Activated naive CD4-positive, alpha-beta T cell treated with anti-CD3 and anti-CD28 coated beads, Interleukin-2, amount 10 ng/mL, durations not matched to agents 5 hours and 36 hours (primary cell): ENCODE measurements at places on chromosomes 13 and 19. TPM values are rescaled to one million over a fixed set of nuclear protein-coding genes. Genes with fewer than 3 reads are reported as not detected.

The NDUFA13 gene
- total RNA-seq: 304 TPM

The RFX2 gene
- total RNA-seq: 12.8 TPM

The EXOC3L2 gene
- not detected for total RNA-seq

The ZNF506 gene
- 27.8 TPM for total RNA-seq

The APOC1 gene
- 0.81 TPM for total RNA-seq
